ENCODE measurements at places on chromosomes 6 and 20. TPM values are rescaled to one million over a fixed set of nuclear protein-coding genes. Genes with fewer than 3 reads are reported as not detected.

DNA sequence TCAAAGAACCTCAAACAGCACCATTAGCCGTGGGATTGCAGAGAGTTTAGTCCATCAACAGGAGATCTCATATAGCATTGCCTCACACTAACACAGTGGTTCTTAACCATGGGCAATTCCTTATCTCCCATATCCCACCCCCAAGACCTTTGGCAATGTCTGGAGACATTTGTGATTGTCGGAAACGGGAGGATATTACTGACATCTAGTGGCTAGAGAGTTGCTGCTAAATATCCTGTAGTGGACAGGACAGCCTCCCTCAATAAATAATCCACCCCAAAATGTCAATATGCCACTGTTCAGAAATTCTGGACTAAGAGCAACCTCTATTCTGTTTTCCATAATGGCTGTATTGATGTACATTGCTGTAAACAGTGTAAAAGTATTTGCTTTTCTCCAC lies 210.1 kb upstream of the CCN2 start:
- peak; percentile 62 for DNase-seq

GRCh38 chr20:51542033-51542570 lies 417 bp downstream of the NFATC2 start:
- no peak for DNase-seq

DNA sequence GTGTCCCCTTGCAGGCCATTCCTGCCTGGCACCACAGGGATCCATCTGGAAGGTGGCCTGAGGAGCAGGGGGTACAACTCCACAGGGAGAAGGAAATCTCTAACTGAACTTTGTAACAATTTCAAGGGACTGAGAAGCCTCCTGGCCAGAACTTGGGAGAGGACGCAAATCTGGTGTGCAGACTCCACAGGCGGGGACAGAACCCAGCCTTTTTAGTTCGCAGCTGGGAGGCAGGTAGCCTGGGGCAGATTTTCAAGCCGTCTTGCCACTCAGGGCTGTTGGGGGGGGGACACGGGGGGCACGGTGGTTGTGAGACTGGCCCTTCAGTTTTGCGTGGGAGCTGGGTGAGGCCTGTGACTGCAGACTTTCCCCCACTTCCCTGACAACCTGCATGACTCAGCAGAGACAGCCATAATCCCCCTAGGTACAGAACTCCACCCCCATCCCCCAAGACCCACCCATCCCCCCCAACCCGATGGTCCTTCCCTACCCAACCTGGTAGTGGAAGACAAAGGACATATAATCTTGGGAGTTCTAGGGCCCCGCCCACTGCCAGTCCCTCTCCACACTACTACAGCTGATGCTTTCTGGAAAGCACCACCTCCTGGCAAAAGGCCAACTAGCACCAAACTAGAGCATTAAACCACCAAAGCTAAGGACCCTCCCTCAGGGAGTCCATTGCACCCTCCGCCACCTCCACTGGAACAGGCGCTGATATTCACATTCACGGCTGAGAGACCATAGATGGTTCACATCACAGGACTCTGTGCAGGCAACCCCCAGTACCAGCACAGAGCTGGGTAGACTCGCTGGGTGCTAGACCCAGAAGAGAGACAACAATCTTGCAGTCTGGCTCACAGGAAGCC lies 3.0 kb upstream of the HUS1B start:
- no peak for DNase-seq

Gene HLA-DRB1
- total RNA-seq, result 0.99 TPM

All from renal cortical epithelial cell (primary cell).